Stimulated activated CD4-positive, alpha-beta T cell treated with anti-CD3 and anti-CD28 coated beads, Interleukin-4, amount 100 ng/mL, for 48 hours (primary cell): ENCODE measurements at places on chromosomes 5 and 9.
A peak's percentile ranks its signal among the peaks of the same experiment; 100 is the strongest.

DNA sequence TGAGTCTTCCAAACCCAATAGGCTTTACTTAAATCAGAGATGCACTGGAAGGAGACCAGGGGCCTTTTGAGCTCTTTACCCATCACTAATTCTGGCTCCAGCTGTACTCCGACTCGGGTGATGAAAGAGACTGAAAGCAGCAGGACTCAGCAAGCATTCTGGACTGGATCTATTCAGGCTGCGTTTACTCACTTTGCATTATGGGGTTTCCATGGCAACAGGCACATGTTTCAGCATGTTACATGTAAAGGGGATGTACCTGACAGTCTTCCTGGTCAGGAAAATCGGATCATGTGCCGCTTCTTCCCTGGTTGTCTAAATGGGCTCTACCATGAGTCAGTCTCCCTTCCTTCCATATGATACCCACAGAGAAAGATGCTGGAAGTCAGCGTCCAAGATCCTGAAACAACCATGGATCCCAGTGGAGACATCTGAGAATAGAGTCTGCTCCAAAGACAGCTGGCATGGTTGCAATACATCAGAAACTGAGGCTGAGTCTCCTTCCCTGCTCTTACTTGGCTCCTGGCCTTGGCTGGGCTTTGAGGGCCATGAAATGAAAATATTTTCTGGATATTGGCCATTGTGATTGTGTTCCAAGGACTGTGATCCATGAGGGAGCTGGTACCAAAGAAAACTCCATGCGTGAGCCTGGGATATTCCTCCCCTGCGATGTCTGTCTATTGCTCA lies 102.5 kb upstream of the TNC start:
- DNase-seq = no peak

GRCh38 chr5:74360535-74361210 lies 279.9 kb downstream of the ENC1 start:
- no peak for DNase-seq

DNA sequence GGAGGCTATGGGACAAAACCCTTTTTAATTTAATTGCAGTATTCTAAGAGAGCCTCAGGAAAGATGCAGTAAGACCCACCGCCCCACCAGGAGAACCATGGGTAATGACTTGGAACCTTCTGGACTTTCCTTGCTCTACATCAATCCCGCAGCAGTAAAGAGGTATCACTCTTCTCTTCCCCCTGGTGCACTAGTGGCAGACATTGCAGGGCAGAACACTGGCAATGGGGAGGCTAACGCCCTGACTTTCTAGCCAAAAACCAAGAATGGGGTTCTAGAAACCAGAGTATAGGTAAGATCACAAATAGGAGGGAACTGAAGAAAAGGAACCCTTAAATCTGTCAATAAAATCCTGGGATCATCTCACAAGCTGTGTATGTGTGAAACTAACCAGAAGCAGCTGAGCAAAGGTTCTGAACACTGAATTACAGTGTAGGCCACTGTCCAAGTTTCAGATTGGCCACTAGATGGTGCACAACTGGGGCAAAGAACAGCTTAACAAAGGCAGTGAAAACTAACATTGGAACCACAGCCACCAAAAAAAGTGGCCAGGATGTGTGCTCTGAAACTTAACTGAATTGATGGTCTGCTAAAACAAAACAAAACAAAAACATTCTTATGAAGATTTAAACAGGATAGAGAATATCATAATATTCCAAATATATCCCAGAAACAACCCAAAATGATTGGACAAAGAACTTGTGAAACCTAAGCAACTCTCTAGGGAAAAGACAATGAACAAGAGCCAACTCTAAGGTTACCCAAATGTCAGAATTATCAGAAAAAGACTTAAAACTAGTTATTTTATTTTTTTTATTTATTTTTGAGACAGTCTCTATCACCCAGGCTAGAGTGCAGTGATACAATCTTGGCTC lies 6.6 kb upstream of the FAM151B start:
- peak; percentile 15 for DNase-seq

- DNase-seq = peak; percentile 84
Measured at GRCh38 chr9:36765468-36766341, 193.0 kb downstream of the MELK start.

GRCh38 chr5:146716636-146717035 lies 161.9 kb downstream of the PPP2R2B start:
- no peak for DNase-seq

GRCh38 chr5:148957591-148958202 lies 105.2 kb downstream of the SH3TC2 start:
- DNase-seq = peak; percentile 35

- no peak for DNase-seq
Measured at GRCh38 chr5:179781846-179782245, 11.9 kb upstream of the LTC4S start.

GRCh38 chr5:125232779-125233230 lies 486.4 kb upstream of the ZNF608 start:
- no peak for DNase-seq

DNA sequence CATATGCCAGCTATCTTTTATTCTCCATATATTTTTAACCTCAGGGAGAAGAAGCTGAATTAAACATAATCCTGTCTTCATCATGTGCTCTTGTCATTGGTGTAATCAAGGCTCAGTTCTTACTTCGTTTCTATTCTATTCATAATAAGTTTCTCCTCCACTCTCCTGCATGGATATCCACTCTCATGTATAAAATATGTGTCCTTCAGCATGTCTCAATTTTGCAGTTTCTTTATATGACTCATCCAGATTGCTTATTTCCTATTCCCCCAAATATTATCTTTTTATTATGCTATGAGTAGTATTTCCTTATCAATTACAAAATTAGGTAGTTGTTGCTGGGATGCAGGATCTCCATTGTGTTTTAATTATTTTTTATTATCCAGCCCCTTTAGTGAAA lies 643.7 kb upstream of the ACO1 start:
- DNase-seq = no peak

DNA sequence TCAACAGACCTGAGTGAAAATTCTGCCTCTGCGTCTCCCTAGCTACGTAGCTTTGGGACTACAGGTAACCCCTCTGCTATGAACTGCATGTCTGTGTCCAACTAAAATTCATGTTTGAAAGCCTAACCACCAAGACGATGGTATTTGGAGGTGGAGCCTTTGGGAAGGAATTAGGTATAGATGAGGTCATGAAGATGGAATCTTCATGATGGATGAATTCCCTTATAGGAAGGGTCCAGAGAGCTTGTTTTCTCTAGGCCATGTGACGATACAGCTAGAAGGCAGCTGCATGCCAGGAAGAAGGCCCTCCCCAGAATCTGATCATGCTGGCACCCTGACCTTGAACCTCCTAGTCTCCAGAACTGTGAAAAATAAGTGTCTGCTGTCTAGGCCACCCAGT lies 296.4 kb downstream of the SLIT3 start:
- DNase-seq = no peak

DNA sequence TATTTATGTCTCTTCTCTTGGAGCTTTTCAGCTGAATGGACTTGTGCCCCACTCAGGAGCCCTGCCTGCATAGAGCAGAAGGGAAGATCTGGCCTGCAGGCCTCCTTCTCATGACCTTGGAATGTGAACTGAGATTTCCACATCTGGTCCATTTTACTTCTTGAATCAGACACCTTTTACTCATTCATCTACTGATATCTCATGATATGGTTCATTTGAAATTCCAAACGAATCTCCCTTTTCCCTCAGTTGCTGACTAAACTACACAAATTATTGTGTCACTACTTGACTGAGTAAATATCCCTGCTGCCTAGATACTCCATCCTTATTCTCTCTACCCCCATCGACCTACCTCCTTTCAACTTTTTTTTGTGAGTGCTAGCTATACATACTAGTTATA lies 138.7 kb downstream of the PLCXD3 start:
- no peak for DNase-seq

DNA sequence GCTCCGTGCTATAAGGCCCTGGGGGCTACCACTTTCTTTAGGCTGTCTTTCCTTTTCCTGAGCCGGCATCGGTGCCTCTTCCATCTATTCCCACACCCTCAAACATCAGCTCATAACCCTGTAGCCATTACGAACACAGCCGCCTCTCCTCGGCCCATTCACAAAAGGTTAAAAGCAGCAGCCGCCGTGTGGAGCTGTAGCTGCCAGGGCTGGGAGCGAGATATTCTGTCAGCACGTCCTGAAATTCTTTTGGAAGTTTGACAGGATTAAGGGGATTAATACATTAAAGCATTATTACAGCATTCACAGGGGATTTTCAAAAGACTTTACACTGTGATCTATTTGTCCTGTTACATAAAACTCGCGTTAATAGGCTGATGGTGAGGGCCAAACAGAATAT lies 428.2 kb downstream of the CDK5RAP2 start:
- DNase-seq = no peak

DNA sequence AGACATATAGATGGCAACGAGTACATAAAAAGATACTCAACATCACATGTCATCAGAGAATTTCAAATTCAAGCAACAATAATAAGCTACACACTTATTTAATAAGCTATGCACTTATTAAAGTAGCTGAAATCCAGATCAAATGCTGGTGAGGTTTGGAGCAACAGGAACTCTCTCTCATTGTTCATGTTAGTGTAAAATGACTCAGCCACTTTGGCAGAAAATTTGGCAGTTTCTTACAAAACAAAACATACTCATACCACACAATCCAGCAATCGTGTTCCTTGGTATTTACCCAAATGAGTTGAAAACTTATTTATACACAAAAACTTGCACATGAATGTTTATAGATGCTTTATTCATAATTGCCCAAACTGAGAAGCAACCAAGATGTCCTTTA lies 131.5 kb upstream of the NFIL3 start:
- DNase-seq = no peak

DNA sequence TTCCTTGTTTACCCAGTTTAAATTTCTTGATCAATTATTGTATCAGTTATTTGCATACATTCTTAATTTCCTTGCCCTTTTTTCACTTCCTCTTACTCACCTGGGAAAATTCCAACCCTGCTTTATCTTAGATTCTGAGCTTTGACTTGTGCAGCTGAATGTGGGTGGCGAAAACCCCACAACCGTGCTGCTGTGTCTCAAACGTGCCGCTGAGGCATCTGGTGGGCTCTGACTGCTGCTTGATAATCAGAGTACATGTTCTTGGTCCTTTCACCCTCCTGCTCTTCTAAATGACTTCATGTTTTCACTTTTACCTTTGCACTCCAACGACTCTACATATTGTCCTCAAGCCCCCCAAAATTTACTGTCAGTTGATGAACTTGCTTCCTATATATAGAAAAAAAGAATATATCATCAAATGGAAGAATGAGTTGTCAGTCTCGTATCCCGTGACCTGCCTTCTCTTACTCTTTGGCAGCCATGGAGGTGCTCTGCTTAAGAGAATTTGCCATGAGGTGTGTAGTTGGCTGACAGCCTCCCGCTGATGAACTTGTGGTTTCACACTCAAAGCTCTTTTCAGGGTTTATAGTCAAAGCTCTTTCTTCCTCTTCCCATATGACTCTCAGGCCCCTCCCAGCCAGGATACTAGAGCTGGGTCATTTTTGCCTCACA lies 14.0 kb upstream of the JAK2 start:
- peak; percentile 46 for DNase-seq

DNA sequence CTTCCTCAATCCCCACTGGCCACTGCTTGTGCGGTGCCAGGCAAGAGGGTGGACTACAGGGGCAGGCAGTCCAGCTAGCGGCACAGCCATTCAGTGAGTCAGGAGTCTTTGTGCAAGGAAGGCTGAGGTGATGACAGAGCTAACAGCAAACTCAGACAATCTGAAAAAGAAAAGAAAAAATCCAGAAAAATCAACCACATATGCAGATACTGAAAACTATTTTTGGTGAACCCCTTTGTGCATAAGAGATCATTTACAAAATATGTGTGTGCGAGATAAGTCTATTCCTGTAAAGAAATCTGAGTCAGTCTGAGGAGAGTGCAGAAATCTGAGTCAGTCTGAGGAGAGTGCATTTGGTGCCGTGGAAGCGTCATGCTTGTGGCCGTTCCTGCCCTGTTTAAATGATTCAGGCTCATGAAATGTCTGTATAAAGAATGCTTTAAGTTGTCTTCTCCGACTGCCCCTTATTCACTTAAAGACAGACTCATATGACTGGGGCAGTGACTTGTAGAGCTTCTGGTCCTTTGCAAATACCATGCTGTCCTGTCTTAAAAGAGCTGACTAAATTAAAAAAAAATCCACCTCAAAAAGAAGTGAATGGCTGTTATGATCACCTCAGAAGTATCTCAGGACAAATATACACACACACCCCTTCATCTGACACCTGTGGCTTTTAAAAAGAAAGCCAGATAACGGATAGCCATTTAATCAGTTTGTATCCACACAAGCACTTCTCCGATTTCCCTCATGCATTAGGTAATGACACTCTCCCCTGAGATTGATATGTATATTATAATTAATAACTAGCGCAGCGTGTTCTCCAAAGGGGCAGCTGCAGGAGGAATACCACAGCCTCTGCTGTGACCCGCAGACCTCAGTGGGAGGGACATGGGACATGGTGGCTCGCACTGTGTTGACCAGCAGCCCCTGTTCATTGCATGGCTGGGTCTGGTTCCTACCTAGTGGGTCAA lies 47.3 kb downstream of the TRIO start:
- DNase-seq = no peak

GRCh38 chr9:2477755-2478154 lies 143.8 kb upstream of the VLDLR start:
- DNase-seq = no peak

DNA sequence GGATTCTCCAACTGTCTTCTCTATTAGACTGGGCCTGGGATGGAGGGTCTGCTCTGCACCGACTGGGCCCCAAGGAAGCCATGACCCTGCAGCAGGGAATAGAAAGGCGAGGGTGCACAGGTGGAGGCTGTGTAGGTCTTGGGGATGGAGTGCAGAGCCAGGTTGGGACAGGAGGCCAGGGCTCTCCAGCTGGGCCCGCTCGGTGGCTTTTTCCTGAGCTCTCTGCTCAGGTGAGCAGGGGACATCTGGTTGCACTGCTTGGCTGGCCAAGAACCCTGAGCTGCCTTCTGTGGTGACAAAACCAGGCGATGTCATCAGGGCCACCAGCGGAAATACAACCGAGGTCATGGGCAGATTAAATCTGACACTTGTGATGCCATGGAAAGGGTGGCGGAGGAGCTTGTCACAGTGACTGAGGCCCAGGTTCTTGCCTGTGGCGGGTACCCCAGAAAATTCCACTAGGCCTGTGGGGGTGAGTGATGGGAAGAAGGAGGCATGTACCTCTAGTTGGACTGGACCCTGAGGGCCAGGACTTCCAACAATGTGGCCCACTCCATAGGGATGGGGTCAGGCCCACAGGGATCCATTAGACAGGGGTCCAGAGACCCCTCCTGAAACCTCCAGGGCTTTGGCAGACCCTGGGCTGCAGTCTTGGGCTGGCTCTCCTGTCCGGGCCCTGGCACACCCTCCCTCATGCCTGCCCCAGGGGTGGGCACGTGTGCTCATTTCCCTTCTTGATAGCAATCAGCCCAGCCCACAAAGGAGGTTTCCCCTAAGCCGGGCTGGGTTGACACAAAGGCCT lies 4.4 kb upstream of the IL3 start:
- no peak for DNase-seq

DNA sequence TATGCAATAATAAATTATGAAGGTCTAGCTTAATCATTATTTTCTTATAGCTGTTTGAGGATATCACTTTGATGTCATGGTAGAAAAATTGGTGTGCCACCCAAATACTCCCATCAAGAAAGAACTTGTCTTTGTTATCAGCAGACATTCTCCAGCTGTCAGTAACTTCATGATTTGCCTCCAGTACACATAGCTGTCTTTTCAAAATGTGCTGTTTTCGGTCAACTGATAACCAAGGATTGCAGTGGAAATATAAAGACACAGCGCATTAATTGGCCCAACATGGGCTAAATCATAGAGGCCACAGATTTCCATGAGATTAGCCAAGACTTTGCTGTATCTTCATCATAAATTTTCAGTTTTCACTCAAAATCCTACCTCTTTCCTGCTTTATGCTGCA lies 993.5 kb upstream of the SEMA6A start:
- DNase-seq = no peak

- no peak for DNase-seq
Measured at GRCh38 chr9:105127863-105128220, 116.6 kb upstream of the SLC44A1 start.
